ENCODE measurements at places on chromosomes 11 and 22.

DNA sequence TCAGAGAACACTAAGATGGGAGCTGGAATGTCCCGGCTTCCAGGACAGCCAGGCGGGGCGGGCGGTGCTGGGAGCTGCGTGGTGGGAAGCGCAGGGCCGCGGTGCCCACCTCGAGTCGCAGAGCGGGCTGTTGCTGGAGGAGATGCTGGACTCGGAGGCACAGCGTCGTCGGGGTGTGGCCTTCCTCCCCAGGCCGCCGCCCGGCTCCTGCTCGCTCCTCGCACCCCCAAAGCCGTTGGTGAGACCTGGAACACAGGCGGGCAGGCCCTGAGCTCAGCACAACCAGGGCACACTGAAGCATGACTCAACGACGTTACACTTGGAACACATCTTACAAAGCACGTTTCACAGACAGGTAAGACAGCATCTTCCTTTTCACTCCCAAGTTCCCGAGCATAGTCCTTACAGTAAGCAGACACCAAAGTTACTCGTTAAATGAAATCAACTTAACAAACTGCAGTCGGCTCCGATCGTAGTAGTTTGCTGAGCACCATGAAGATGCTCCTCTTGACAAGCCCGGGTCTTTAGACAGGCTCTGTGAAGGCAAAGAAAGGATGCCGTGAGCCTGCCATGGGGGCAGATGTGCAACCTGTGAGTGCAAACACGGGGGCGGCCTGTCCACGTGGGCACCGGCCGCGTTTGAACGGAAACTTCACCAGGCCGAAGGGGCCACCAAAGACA, 50.0 kb downstream of the BRD1 start:
- DNase-seq, result peak; percentile 10

- DNase-seq, result no peak
Observed at GRCh38 chr11:39817241-39817640, 1642.2 kb downstream of the LRRC4C start.

- DNase-seq, result no peak
Observed at GRCh38 chr22:17954860-17955587, 69.3 kb downstream of the MICAL3 start.

GRCh38 chr11:107564877-107565218, 687 bp downstream of the ALKBH8 start:
- no peak for DNase-seq

- peak; percentile 92 for DNase-seq
Observed at GRCh38 chr22:21942407-21943343, 10.0 kb downstream of the PPM1F start.

DNA sequence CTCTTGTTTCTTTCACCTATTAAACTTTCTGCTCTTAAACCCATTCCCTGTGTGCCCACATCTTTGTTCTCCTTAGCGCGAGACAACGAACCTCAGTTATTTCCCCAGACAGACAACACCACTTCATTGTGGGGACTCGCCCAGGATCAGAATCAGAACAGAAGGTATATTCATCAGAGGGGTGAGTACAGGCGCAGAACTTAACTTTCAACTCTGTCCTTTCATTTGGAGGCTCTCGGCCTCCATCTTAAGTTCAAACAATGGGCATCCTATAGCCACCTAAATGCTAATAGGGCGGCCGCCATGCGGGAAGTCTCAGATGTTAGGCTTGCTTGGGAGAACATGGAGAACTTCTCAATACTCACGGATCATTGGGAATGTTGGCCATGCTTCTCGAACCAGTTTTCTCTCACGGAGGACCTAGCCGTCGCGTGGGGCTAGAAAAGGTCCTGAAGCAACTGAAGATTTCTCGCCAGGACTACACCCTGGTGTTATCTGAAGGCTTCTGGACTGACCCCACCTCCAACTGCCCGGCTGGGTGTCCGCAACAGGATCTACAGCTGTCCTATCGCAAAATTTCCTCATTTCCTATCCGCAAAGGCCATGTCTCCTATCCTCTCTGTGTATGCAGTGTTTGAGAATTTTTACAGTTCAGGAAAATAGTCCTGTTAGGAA, 13.4 kb upstream of the HYLS1 start:
- DNase-seq, result no peak

- no peak for DNase-seq
Observed at GRCh38 chr11:13883042-13883441, 79.5 kb upstream of the SPON1 start.

DNA sequence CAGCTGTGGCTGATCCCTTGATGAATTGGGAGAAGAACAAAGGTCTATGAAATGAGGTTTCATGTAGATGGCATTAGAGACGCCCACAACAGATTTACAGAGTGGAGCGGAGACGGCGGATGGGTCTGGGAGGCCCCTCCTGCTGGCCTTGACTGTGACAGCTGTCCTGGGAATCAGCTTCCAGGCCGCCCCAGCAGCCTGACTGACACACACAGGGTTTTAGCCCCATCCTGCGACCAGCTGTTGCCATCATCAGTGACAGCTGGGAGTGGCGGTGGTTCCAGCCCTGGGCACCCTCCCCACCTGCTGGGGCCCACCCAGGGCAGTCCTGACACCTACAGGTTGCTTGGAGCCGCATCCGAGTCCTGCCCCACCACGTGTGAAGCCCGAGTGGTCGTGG, 64.0 kb upstream of the PPP6R3 start:
- DNase-seq, result peak; percentile 60

GRCh38 chr11:106369224-106369623, 291.8 kb downstream of the AASDHPPT start:
- no peak for DNase-seq

- DNase-seq, result no peak
Observed at GRCh38 chr11:78730267-78730824, 155.7 kb upstream of the NARS2 start.

GRCh38 chr11:96260067-96260511, 82.9 kb downstream of the MAML2 start:
- DNase-seq, result no peak

DNA sequence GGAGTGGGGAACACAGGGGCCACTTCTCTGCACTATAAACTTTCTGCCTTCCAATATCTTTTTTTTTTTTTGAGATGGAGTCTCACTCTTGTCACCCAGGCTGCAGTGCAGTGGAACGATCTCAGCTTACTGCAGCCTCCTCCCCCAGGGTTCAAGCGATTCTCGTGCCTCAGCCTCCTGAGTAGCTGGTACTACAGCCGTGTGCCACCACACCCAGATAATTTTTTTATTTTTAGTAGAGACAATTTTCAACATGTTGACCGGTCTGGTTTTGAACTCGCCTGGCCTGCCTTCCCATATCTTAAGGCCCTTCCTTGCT, 1.7 kb downstream of the SLC3A2 start:
- DNase-seq, result no peak

DNA sequence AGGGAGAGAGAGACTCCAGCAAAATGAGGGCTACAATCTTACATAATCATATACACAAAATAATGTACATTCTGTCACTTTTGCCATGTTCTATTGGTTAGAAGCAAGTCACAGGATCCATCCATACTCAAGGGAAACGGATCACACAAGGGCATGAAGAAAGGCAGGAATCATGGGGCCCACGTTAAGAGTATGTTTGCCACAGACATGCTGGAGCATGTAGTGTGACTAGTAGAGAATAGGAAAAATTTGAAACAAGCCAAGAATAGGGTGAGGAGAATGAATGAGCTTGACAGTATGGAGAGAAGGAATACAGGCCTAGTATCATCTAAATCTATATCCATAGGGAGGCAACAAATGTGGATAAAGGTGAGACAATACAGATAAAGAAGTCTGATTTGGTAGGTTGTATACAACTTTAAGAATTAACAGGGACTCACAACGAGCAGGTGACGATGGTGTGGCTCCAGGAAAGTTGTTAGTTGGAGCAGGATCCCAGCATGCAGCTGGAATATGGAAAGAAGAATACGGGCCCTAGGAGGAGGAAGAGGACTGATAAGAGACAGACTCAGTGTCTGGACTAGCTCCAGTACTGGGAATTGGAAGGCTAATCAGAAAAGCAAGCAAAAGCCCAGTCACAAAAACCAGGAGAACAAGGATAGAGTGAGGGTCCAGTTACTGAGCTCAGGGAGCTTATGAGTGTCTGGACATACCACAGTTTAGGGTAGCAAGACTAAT, 301.7 kb upstream of the PITPNB start:
- no peak for DNase-seq

GRCh38 chr11:9459667-9460321, 1.0 kb upstream of the ZNF143 start:
- DNase-seq, result no peak

DNA sequence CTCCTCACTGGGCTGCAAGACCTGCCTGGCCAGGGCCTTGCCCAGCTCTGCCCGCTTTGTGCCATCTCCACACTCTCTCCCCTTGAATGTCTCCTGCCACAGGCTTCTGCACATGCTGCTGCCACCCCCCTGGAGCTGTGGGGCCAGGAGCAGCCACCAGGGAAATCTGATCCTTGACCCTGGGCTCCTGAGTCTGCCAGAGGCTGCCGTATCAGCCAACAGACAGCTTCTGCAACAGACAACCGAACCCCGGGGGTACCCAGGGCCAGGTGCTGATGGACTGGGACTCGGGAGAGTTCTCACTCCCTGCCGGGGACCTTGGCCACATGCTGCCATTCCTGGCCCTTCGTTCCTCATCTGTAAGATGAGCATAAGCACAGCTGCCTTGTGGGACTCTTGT, 3.3 kb upstream of the PPARA start:
- DNase-seq, result no peak

- no peak for DNase-seq
Observed at GRCh38 chr11:107757661-107758060, 45.8 kb upstream of the SLN start.

DNA sequence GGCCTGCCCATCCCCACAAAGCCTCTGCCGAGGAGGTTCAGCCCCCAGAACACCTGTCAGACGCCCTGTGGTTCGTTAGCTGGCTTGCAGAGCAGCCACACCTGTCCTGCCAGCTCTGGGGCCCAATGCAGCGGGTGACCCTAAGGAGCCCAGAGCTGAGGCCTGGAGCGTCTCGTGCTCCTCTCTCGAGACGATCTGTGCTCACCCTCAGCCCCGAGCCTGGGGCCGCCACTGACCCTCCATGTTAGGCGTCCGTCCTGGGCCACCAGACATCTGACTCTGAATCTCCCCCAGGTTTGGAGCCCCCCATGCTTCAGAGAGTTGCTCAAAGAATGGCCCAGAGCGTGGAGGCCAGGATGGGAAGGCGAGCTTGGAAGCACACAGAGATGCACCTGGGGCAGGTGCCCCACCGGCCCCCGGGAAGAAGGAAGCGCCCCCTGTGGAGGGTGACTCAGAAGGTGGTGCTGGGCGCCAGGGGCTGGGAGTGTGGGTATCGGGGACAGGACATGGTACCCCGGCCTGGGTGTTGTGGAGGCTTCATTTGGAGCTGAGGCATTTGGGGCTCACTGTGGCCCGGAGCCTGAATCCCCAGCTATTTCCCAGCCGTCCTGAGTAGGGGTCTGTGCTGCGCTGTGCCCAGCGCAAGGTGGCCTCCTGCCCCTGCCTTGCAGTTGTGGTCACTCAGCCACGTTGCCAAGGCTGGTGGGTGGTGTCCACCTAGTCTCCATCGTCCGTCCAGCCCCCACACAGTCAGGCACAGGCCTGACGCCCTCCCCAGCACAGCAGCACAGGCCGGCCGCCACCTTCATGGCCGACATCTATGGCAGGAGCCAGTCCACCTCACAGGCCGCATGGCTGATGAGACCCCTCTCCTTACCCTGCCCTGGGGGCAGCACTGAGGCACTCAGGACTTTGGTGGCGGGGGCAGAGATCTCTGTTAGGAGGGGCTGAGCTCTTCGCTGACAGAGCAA, 36.2 kb downstream of the SBF1 start:
- DNase-seq, result no peak

DNA sequence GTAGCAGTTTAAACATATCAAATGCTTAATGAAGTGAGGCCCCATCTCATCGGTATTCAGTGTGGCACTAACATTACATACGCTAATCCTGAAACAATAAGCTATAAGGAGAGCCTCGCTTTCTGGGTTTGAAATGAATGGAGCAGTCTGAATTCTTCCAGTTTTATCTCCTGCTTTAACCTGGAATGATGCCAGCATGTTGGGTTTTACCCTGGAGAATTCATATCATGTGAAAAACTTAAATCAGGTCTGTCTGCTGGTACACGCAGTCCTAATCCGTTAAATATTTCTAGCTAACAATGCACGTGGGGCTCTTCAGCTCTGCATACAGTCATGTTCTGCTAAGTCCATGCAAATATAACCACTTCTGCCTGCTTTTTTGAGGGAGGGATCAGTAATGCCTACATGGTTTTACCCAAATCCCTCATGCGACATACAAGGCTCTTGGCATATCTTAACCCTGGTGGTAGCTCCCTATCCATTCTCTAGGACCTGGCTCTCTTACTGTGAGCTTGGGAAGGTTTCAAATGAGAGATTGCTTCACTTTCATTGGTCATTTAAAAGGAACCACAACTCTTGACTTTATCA, 92.7 kb downstream of the COMMD9 start:
- no peak for DNase-seq

- DNase-seq, result no peak
Observed at GRCh38 chr11:65615950-65616574, 486 bp downstream of the PCNX3 start.

DNA sequence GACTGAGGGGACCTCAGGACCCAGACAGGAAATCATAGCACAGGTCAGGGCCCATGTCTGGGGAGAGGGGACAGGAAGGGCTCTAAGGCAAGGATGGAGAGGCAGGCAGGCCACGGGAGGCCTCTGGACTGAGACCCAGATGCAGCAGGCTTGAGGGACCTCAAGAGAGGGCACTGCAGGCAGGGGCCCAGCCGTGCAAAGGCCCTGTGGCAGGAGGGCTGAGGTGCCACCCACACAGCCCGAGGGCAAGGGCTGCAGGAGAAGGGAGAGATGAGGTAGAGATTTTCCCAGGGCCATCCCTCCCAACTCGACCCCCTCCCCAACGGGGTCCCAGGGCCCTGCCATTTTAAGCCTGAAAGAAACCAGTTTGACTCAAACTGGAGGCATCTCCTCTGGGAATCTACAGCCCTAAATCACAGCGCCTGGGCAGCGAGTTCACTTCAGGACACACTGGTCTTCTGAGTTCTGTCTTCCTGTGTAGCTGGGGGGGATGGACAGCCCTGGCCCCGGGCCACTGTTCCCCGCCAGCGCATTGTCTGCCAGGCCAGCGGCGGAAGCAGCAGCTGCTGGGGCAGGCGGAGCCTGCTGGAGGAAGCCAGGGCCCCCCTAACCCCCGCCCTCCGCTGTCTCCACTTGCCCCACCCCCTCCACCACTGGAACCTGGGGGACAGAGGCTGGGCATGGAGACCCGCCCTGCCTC, 20.3 kb upstream of the WNT7B start:
- DNase-seq, result peak; percentile 91

- peak; percentile 59 for DNase-seq
Observed at GRCh38 chr22:18970176-18970947, 34.3 kb upstream of the PRODH start.

DNA sequence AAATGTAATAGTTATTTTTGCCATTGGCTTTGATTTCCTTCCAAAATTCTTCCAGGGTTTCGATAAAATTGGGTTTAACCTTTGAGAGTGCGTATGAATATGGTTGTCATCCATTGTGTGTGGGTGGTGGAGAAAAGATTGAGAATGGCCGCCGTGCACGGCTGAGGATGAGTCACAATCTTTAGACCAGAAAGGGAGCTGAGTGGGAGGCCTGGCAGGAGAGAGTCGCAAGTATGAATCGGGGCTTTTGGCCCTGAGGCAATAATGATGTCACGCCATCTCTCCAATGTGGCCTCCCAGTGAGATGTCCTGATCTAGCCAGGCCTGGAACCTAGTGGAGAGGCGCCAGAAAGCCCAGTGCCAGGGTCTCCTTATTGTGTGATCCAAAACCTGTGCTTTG, 33.1 kb upstream of the SMPD1 start:
- DNase-seq, result peak; percentile 57

Data from psoas muscle (tissue), 8 donors.